ENCODE measurements at places on chromosomes 5 and 9.

GRCh38 chr5:32258424-32258823 is 54.3 kb downstream of the MTMR12 start:
- no peak for DNase-seq

DNA sequence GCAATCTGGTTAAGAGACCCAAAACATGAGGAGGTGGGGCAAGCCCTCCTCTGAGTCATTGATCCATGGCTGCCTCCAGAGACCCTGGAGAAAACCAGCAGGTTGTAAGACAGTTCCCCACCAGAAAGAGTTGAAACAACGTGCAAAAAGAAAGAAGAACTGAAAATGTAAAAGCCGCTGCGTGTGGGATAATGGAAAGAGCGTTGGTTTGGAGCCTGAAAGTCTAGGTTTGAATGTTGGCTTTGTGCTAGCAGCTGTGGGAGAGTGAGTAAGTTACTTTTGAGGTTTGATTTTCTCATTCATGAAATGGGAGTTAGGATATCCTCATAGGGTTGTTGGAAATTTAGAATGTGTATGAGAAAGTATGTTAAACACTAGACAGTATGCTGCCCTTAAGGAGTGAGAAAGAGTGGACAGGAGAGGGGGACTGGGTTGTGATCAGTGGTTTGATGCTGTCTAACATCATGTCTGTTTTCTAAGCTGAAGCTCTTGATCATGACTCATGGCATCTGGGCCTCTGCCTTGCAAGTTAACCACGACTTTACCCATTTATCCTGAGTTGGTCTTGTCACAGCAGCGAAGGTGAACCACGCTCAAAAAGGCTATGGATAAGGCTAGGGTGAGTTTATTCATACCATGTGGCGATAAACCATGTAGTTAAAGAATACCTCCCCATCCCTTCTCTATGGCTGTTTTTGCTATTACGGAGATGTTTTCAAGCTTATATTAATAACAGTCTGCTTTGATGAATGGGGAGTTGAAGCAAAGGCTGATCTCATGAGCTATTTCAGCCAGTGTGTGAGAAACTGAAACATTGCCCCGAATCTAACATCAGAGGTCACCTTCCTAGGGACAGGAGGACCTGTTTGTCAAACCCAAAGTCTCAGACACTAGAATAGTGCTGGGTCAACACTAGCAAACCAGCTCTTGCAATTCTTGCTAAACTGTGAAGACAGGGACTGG is 41.3 kb downstream of the ZNF366 start:
- DNase-seq, result no peak

DNA sequence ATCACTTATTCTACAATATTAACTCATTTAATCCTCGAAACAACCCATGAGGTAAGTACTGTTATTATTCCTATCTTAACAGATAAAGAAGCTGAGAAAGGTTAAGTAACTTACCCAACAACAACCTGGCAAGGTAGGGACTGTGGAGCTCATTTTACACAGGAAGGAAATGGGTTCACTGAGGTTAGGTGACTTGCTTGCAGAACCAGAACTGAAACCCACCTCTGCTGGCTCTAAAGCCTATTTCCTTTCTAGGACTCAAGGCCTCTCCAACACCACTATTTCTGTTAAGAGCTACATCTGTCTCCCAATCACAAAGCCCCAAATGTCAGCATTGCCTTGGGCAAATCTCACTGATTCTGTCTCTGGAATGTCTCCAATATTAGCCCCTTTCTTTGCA is 38.9 kb upstream of the IFNK start:
- no peak for DNase-seq

DNA sequence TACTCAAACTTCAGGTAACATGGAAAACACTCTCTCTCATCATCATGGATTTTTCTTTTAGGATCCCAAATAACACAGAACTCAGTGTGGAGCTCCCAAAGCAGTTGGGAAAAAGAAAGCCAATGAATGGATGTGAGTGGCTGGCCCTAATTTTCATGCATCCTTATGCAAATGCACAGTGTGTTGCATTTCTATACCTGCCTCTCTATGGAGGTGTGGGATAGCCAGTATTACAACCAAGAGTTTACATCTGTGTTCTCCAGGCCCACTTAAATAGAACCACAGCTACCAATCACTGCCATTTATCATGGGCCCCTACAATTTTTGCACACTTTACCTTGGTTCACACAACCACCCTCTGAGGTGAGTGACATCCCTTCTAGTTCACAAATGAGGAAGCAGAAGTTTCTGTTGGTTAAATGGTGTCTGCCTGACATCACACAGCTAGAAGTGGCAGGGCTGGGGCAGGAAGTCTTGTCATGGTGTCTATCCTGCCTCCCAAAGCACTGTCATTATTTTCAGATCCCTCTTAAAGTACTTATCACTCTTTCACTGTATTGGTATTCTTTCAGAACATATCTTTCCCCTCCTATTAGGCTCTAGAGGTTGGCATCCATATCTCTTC is 17.3 kb downstream of the MAMDC2 start:
- no peak for DNase-seq

- DNase-seq, result no peak
These were observed 19.1 kb downstream of the PTGES2 start for GRCh38 chr9:128108269-128109049.

DNA sequence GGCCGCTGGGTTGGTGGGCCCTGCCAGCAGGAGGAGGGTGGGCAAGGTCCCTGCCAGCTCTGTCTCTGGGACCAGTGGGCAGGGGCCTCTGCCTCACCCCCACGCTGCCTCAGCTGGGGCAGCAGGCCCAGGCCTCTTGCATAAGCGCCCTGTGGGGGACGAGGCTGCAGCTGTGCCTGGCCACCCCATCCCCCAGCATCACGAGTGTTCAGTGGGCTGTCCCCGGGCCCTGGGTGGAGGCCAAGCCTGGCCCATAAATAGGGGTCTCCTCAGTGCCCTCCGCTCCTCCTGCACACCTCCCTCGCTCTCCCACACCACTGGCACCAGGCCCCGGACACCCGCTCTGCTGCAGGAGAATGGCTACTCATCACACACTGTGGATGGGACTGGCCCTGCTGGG is at the start of gene PTGDS:
TSS of gene PTGDS (plus strand) at position 282 of the 400 bp plus-strand sequence. CDS start at position 357, 75 bp downstream.
- no peak for DNase-seq

DNA sequence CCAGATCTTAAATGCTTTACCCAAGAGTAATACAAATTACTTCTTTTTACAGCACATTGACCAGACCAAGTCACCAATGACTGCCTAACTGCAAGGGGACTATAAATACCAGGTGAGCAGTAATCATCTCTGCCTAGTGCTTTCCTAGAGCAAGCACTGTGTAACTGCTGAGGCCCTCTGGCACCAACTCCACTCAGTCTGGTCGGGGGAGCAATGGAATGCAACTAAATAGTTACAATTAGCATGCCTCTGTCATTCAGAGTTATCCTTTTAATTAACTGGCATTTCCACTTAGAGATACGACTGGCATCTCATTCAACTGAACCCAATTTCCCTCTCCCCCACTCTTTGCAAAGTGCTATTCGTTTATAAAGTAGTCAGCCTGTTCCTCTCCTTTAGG is 1309.1 kb upstream of the DMAC1 start:
- no peak for DNase-seq

GRCh38 chr5:170393958-170394357 is 4.8 kb upstream of the KCNMB1 start:
- no peak for DNase-seq

DNA sequence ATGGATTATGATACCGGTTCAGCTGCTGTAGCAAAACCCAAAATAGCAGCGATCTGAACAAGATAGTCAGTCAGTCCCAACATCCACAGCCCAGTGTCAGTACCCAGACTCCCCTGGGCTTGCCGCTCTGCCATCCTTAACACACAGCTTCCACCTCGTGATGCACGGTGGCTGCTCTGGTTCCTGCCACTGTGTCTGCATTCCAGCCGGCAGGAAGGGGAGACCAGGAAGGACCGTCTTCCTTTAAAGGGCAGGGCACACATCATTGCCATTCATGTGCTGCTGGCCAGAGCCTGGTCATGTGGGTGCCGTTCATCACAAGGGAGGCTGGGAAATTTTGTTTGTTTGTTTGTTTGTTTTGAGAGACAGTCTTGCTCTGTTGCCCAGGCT is 131.0 kb upstream of the IER5L start:
- no peak for DNase-seq

GRCh38 chr5:82351754-82352145 is 73.6 kb upstream of the RPS23 start:
- no peak for DNase-seq
